WTC11 (cell line): ENCODE measurements at places on chromosomes 3 and 15.
A peak's percentile ranks its signal among the peaks of the same experiment; 100 is the strongest.

DNA sequence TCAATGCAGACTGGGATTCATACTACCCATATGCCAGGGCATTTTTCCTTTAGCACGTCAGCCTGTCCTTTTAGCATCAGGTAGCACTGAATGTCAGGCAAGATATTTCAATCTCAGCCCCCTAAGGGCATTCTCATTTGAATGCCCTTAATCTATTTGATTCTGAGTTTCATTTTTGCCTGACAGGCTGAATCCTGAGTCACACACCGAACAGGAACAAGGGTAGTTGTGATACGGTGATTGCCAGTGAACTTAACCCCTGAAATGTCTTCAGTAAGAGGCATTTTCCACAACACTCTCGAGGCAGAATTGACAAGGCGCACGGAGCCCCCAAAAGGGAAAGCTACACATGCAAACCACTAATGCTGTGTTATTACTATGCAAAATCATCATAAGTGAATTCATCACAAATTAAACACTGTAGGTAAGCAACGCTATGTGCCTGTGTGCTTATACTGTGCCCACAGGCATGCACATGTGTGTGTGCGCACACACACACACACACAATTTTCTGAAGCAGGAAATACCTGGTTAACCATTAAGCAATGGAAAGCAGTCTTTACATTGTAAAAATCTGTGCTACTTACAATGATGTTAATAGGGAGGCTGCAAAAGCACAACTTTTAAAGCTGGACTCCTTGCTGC, 130.4 kb downstream of the ZNF385D start:
- no peak for DNase-seq

DNA sequence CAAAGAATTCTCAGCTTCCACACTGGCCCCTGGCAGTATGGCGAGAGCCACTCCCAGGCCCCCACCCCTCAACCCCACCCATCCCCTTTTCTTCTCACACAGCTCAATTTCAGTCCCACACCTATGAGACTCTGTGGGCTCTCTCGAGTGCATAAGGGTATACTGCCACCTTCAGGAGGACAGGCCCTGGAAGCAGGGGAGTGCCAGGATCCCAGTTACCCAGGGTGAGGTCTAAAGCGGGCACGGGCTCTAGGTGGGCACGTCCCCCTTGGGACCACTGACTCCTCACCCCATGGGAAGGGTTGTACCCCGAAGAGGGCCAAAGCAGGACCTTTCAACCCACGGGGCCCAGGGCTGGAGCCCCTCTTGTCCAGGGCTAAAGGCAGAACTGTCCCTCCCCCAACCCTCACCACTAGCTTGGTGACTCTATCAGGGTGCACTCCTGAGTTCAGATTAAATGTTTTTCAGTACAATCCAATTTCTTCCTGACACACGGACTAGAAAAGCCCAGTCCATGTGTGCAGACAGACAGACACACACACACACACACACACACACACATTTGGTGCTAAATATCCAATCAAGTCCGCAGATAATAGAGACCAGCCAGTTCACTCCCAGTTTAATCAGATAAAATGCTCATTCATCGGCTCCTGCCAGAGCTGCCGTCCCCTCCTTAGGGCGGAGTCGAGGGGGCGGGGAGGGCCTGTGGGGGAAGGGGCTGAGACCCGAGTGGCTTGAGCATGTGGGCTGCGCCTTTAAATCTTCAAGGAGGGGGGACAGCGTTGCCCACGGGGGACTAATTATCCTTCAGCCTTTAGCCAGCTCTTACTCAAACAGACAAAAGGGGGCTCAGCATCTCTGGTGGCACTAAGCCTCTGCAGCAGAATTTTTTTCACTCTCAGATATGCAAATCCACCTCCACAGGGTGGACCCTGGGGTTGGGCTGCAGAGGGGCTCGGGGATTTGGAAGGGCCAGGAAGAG, 59.3 kb downstream of the CYP11A1 start:
- DNase-seq, result peak; percentile 63

DNA sequence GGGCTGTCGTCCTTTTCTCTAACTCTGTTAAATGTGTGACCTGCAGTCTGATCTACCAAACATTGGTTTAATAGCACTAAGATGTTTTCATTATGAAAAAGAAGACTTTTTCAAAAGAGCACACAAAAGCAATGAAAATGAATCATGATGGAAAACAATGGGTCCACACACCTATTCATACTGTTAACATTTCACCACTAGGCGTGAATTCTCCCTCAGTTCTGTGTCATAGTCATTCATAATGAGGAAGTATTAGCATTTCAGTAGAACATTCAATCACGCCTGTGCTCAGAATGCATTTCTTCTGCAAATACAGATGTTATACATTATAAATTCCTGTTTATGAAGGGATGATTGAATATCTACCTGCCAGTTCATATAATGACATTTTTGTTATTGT, 35.9 kb downstream of the EIF4E3 start:
- DNase-seq, result no peak

DNA sequence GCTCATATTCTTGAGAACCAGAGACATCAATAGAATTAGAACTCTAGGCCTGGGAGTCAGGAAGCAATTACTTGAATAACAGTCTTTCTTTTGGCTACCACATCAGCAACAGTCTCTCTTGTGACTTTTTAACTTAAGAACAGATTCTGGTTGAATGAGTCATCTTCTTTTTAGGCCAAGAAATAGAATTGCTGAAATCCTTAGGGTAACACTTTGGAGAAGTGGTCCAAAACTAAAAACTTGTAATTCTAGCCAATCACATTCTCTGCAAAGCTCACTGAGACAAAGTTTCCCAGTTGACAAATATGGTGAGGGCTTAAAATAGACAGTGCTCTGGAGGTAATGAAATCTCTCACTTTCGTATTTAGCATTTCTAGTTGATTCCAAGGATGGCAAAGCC, 238.0 kb downstream of the SHOX2 start:
- no peak for DNase-seq

- DNase-seq, result no peak
These were observed 45.2 kb downstream of the CGGBP1 start for GRCh38 chr3:88013592-88013991.

DNA sequence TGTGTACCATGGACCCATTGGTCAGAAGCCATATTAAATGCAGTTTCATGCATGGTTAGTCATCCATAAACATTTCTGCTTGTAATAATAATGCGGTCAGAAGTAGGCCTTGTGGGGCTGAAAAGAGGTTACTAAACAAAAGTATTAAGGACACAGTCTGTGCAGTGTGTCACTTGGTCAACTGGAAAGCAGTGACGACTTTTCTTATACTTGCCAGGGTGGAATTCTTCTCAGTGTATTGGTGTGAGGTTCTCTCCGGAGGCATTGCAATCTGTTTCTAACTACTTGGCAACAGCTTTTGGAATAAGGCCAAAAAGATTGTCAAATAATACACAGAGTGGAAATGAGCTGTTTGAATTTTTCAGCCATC, 46.8 kb downstream of the CHL1 start:
- DNase-seq, result no peak

DNA sequence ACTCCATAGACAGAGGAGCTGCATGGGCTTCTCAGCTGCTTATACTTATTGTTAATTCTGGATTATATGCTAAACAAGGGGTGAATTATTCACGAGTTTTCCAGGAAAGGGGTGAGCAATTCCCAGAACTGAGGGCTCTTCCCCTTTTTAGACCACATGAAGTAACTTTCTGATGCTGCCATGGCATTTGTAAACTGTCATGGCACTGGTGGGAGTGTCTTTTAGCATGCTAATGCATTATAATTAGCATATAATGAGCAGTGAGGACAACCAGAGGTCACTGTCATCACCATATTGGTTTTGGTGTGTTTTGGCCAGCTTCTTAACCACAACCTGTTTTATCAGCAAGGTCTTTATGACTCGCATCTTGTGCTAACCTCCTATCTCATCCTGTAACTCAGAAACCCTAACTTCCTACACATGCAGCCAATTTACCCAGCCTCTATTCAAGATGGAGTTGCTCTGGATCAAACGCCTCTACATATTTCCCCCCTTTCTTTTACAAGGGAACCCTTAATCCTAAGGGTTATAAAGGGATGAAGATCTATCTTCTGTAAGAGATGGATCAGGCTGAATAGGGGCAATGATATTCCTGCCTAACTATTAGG, 12.1 kb upstream of the DMXL2 start:
- DNase-seq, result no peak

DNA sequence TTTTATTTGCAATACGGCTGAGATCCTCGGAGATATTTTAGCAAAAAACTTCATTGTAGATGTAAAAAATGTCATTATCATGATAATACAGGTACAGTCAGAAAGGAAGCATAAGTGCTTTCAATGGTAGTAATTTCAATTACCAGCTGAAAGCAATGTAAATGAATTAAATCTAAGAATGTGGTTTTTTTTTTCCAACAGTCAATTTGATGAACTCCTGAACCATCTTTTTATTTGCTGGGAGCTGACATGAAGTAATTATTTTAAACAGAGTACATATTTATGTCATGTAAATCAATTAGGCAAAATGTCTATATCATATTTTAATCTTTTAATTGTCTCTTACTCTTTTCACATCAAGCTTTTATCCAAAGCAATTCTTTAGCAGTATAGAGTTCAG, 70.6 kb downstream of the MORC1 start:
- DNase-seq, result no peak

DNA sequence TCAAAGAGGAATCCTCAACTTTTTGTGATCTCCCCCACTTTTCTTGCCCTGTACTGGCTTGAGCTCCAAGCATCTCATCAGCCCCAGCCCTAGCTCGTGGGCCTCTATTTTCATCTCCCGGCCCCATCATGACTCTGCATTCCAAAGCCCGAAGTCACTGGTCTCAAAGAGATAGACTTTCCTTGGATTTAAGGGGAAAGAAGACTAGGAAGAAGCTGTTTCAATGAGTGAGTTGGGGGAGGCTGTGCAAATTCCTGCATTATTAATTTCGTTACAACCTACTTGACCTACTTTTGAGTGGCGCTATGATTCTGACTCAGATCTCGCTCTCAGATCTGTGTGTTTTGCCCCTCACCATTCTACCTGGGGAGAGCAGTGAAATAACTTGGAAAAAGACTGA, 266.6 kb upstream of the TBL1XR1 start:
- no peak for DNase-seq

DNA sequence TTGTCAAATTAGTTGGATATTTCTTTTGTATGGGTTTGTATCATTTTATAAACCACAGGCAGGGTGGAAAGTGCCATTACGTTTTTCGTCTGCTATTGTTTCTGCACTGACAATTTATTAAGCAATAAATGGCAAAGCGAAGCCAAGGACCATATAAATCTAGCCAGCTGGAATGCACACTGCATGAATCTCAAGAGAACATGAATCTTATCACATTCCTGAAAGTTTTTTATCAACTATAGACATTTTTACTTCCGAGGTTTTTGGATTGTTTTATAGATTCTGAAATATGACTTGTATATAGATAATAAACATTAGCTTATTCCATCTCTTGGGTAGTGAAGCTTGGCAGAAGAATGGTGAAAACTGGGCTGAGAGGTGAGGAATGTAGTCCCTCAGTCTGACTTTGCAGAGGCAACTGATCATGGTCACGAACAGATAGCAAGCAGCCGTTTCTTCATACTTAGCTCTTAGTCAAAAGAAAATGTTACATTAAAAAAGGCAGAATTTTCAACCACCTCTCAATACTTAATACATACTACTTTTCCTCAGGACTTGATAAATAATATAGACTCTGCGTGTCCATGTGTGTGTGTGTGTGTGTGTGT, 102.7 kb downstream of the OSBPL10 start:
- DNase-seq, result no peak

DNA sequence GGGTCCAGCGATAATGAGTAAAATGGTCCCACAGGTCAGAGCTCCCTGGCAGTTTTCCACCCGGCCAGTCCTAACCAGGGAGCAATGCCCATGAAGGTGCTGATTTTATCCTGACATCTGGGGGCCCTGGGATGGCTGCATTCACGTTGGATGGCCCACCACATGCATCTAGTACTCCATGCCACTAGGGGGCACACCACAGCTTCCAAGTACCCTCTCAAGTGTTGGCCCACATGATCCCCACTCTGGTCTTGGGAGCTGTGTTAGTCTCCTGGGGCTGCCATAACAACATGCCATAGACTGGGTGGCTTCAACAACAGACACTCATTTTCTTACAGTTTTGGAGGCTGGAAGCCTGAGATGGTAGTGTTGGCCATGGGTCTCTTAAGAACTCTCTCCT, 225.5 kb downstream of the SLCO3A1 start:
- peak; percentile 60 for DNase-seq

GRCh38 chr3:162365066-162365719, 868.6 kb downstream of the OTOL1 start:
- DNase-seq, result no peak

DNA sequence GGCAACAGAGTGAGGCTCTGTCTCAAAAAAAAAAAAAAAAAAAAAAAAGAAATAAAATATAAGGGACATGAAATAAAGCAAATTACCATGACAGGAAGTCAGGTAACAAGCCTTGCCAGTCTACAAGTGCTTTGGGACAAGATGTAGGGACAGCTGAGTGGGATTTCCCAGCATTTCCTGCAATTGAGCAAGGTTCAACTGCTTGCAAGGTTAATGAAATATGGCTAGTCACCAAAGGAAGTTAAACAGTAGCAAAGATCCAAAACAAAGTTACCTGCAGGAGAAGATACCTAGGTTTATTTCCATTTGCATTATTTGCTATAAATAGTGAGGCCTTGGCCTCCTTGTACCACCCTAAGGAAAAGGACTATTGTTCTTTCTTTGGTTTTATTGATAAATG, 22.3 kb upstream of the CNOT10 start:
- DNase-seq, result no peak

DNA sequence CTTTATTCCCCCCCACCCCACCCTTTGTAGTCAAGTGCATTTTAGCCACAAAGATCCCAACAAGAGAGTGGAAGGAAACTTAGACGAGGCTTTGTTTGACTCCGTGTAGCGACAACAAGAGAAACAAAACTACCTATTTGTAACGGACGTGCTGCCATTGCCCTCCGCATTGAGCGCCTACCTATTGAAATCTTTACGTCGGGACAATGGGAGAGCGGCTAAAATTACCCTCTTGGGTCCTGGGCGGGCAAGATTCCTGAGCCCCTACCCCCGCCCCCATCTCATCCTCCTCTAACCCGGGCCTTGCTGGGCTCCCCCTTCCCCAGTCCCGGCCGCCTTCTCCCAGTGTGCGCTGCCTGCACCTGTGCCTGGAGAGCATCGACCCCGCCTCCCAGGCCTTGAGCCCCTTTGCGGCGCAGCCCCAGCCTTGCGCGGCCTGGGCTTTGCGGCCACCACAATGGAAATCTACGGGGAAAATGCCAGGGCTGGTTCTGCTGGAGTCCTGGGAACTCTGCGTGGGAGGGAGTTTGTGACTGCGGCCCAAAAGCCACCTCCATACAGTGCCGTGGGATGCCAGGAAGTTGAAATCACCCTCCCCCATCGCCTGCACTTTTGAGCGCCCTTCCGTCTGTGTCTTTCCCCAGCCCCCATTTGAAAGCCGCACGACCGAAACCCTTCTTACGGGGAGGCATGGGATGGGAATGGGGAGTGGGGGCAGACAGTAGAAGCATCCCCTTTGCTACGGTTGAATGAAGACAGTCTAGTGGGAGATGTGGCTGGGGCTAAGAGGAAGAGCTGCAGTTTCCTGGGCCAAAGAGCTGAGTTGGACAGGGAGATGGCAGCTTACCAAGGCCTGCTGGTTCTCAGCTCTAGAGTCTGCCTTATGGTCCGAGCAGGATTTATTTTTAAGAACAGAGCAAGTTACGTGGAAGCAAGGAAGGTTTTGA, 1.1 kb upstream of the SOX2 start:
- DNase-seq, result peak; percentile 88
